Umbilical cord (tissue), 2 donors: ENCODE measurements at places on chromosomes 2 and 18.

DNA sequence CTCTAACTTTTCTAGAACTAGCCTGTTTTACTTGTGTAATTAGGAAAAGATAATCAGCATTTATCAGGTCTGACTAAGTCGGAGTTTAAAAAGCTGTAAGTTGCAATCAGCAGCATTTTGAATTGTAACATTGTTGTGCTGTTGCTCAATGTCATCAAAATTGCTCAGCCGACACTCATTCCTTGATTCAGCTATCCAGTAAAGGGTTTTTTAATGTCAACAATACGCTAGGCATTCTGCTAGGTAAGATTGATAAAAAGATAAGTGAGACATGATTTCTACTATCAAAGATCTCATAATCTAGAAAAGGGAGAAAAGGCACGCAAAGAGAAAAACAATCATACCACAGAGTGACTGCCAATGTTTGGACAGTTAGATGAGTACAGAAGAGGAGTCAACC lies 327.1 kb upstream of the CDH2 start:
- no peak for DNase-seq

DNA sequence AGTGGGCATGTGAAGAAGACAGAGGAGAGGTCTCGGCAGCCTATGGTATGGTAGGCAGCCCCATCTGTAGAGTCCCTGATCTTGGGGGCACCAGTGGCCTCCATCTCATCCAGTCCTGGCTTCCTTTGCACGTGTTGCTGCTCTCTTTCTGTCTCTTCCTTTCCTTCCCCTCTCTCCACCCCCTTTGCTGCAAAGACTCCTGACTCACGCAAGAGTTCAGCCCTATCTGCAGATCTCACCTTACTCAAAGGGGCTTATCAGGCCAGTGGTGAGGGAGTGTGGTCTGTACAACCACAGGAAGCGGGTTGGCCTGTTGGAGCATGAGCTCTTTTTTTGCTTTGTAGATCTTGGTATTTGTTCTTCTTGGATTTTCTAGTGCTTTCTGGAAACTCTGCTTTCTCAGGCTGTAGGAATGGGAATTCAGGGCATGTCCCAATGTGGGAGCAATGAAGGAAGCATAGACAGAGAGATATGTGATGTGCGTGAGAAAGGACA lies 14.6 kb upstream of the NT5DC4 start:
- DNase-seq: no peak

GRCh38 chr18:23994361-23994902 lies 20.1 kb upstream of the TTC39C start:
- peak; percentile 77 for DNase-seq

GRCh38 chr2:10548626-10549025 lies 100.5 kb upstream of the ODC1 start:
- peak; percentile 83 for DNase-seq
